Stimulated activated CD4-positive, alpha-beta T cell treated with anti-CD3 and anti-CD28 coated beads, Interleukin-1b, Interleukin-23, amount 100 ng/mL, for 1 hour (primary cell): ENCODE measurements at places on chromosomes 13 and 19.

- no peak for DNase-seq
Measured at GRCh38 chr19:8446061-8446709, 1.4 kb downstream of the HNRNPM start.

DNA sequence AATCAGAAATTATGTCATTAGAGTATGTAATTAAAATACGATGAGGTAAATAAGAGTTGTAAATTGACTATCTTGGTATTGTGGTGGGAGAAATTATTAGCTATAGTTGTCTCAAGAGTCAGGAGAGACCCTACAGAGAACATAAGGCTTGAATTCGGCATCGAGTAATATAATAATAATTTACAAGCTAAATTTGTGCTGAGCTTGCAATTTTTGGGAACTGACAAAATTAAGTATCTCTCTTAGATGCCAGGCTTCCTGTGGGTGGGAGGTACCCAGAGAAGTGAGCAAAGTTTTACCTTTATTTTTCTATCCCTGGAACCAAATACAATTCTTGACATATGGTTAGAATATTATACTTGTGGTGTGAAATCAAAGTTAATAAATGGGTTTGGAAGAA is 1637.0 kb downstream of the EFNB2 start:
- DNase-seq, result no peak

DNA sequence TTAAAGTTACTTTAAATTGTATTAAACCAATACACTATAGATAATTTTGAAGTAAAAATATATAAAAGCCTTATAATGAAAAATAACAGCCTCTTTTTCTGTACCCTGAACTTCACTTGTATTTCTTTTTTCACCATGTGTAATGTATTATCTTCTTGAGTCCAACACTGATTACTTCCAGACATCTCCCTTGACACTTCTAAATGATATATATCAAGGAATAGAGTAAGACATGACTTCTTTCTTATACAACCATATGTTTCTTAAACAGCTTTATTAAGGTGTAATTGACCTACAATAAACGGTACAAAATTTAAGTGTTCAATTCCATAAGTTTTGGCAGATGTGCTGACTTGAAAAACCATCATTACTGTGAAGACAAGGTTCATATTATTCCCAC is 531.9 kb downstream of the OLFM4 start:
- DNase-seq, result no peak

DNA sequence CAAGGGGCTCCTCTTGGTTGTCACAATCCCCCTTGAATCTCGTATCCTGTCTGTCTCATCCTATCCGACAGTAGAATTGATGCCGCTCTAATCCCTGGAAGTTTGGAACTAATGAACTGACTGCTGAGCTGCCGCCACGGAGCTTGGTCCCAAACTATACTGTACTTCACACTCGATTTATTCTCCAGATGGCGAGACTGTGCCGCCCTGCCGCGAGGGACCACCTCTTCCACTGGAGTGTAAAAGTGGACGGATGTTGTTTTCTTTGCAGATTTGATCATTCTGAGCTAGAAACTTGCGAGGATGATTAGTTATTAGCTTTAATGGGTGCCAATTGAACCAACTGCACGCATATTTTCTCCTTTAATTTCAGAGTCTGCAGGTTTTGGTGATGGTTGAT is 117.2 kb downstream of the ZIC5 start:
- DNase-seq, result no peak

DNA sequence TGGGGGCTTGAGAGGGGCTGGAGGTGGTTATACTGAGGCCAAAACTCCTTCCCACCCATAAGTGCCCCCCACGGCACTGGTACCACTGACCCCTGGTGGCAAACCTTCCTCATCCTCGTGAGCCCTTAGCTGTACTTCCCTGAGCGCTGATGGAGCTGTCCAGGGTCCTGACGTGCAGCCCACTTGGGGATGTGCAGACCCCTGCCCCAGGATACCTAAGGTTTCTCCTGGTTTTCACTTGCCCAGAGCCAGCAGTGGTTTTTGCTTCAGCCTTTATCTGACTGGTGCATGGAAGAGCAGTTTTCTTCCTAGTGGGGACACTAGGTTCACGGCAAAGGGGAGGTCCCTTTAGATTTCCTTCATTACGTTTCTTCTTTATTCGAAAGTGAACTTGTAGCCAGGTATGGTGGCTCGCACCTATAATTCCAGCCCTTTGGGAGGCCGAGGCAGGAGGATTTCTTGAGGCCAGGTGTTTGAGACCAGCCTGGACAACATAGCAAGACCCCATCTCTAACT is 28.7 kb upstream of the KCTD15 start:
- DNase-seq, result no peak

DNA sequence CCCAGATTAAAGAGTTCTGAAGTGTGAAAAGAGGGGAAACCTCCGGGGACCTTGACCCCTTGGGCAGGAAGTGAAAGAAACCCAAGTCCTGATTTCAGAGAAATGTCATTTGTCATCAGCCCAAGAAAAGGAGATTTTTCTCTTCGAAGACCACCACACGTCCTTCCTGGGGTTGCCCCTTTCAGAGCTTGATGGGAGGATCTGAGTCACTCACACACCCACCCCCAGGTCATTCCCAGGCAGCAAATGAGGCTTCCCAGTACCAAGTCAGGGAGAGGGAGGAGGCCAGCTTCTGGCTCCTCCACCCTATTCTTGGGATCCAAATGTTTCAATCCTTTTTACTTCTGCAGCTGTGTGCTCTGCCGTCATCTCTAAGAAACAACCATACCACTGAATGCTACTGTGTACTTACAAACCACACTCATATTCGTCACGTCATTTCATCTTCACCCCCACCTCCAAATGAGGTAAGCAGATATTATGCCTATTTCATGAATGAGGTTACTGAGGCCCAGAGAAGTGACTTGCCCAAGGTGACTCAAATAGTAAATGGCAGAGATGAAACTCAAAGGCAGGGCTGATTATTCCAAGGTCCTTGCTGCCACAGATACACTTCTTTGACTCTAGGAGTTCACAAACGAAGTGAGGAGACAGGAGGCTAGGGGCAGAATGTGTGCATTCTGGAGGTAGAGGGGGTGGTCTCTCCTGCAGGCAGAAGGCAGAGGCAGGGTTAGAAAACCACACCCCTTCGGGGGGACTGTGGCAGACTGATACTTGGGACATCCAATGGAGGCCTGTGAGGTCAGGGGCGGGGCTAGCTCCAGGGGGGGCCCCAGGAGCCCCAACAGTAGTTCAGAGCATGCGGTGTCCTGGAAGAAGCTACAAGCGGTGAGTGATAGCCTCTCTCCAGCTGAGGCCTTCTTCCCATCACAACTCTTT is 5.0 kb upstream of the KMT2B start:
- no peak for DNase-seq

GRCh38 chr19:6773323-6773931 is 919 bp downstream of the VAV1 start:
- no peak for DNase-seq

- DNase-seq, result no peak
Measured at GRCh38 chr13:100773923-100774663, 99.5 kb upstream of the TMTC4 start.

DNA sequence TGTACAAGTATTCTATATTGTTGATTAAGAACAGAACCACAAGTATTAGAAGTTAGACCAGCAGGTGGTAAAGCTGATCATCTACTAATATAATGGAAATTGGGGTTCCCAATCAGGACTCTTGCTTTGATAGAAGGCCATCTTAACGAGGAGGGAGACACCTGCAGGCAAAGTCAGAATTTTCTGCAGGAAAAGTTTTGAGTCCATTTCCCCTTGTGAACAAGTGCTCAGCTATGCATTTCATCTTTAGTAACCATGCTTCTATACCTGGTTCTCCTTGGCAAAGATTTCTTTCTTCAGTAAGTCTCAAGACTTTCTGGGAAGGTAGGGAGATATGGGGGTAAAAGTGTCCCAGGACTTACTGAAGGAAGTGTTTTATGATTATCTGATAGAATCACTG is 36.1 kb upstream of the USPL1 start:
- no peak for DNase-seq

GRCh38 chr13:101915331-101915730 is 462.9 kb downstream of the ITGBL1 start:
- DNase-seq, result no peak

GRCh38 chr19:45195764-45196163 is 17.2 kb downstream of the BLOC1S3 start:
- no peak for DNase-seq

DNA sequence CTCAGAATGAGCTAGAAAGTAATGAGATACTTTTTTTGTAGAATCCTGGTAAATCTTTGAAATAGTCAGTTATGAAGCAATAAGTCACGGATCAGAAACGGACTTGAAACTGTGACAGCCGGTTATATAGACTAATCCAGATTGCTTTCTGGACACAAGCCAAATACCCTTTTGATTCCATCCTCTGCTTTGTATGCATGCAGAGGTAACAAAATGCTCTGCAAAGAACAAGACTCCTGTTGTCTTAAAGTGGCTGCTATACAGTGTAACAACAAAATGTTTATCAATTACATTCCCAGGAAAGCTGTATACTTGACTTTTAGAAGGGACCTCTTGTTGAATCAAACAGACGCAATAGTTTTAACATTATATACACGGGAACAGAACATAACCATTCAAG is 66.5 kb upstream of the STARD13 start:
- DNase-seq, result no peak
